Hypothalamus (tissue), 51 donors: ENCODE measurements at places on chromosomes 2 and 18.

DNA sequence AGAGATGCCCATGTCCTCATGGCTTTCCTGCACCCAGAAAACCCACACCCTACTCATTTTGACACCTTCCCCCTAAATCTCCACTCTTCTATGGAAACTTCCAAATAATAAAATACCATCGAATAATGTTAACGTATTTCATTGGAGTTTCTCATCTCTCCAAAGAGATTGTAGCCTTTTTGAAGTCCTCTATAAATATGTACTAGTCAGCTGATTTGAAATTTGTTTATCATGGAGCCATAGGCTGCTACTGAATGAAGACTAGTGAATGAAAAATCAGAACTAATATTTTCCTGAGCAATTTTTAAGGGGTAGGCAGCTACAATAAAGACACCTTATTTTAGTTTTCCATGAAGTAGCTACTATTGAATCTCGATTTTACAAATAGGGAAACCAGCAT lies 226.1 kb upstream of the EPAS1 start:
- DNase-seq: no peak

DNA sequence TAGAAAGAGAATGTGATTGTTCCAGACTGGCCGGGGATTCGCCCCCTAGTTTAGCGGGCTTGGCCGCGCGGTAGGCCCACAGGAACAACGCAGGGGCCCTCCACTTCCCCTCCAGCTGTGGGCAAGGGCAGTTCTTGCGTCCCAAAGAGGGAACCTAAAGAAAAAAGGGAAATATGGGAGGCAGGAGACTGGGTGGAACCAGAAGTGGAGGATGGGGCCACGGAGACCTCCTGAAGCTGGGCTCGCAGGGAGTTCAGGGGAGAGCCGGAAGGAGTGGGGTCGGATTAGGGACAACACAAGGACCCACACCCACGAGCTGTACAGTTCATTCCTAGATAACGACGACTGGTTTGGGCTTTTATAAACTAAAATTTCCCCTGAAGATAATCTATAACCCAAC lies 18.2 kb downstream of the GNLY start:
- DNase-seq: no peak

DNA sequence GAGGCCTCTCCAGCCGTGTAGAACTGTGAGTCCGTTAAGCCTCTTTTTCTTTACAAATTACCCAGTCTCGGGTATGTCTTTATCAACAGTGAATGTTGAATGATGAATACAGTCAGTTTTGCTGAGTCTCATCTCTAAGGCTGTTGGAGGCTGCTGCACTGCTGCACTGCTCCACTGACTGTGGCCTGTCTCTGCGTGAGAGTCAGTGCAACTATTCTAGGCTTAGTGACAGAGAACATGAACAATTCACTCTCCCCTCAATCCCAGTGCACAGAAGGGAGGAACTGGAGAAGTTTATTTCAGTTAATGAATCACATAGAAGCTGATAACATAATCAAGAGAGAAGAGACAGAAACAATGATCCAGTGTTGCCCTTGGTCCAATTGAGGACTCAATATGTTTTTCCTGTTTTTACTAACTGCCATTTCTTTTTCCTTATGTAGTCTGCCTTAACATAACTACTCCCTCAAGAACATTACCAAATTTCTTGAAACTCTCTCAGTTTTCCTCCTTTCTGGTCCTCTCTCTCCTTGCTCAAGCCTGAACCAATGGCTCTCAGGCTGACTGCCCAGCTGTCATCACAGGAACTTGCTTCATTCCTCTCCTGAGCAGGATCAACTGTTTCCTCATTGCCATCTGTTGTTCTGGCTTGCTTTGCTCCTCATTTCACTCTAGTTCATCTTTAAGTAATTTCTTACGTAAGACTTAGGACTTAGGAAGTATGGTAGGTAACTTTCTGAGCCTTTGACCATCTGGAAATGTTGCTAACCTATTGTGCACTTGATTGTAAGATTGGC lies 483.2 kb downstream of the METTL4 start:
- DNase-seq: no peak

DNA sequence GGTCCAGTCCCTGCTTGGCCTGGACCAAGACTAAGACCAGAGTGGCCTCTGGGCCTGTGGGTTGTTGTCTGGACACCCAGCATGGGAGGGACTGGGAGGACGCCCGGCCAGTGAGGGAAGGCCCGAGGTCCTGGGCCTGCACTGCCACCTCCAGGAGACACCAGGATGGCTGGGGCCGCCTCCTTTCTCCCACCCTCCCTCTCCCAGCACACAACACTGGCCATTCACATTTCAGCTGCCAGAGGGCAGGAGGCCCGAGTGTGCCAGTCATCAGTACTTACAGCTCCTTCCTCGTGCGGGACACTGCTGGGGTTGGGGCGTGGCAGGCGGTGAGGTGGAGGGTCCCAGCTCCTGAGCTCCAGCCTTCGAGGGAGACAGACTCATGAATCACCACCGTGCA lies 133.5 kb downstream of the ASB1 start:
- DNase-seq: no peak

DNA sequence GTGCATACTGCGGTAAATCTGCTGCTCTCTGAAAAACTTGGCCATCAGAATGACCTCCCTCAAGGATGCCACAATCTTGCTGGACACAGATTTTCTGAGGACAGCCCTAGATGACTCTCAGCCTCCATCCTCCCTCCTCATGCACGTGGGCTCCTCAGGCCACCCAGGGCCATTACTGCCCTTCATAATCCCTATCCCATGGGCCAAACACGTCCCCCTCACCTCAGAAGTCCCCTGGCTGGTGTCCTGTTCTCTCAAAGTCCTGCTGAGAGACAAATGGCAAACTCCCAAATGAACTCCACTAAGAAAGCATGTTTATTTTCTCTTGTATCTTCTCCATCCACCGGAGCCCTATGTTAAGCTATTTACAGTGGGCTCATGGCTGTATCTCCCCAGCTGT lies 125.7 kb downstream of the MRO start:
- DNase-seq: no peak

DNA sequence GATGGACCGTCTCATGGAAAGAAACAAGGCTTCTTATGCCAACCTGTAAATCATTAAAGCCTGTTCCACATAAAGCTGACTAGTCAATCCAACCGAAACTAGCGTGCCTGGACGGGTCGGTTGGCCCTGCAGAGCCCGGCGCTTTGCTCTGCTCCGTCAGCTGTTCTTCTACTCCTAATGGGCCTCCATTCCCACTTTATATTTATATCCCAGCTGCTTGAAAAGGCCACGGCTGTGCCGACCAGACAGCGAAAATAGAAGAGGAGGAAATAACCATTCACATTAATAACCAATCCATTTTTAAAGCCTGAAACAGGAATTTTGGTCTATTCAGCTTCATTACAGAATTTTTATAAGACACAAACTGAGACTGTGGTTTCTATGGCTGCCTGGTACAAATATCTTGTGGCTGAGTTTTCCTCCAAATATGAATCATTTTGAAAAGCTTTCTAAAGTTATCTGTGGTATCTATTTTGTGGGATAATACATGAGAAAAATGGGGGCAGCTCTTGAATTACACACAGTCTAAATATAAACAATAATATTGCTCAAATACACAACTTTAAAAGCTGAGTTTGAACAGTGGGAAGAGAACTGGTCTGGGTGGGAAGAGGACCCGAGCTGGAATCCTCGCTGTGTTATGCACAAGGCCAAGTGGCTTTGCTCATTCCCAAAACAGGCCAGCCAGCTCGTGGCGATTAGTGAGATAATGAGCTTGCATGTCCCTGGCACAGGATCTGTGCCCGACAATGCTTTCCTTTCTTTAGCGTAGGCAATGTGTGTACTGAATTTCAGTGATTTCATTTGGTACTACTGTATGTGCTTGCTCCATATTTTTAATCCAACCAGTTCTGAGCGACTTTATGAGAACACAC lies 10.5 kb upstream of the FAM124B start:
- no peak for DNase-seq

DNA sequence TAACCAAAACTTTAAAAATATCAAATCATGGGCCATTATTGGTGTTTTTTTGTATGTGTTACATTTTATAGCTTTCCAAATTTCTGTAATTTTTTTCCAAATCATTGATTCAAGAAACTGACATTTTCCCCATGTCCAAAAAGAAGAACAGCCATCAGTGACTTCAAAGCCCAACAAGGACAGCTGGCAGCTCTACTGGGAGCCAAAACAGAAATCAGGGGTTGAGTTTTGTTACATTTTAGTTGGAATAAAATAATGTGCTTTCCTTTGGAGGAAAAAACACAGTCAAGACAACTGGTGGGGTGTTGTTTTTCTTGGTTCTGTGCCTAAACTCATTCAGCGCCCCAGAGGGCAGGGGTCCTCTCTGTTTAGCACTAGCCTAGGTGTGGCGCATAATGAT lies 23.8 kb downstream of the AKAIN1 start:
- no peak for DNase-seq

GRCh38 chr2:187593697-187594096 lies 39.5 kb upstream of the TFPI start:
- DNase-seq: no peak

DNA sequence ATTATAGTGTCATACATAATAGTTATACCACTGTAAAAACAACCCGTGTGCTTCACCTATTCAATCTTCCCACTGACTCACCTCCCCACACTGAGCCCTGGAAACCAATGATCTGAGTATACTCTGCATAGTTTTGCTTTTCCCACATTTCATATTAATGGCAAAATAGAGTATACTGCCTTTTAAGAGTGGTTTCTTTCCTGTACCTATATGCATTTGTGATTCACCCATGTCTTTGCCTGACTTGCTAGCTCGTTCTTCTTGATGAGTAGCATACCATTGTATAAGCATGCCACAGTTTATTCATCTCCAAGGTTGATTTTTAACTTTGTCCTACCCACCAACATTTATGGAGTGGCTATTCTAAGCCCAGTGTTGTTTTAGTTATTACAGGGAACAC lies 686.4 kb downstream of the PLCL1 start:
- DNase-seq: no peak
